DMS79 treated with DMSO at 0.1 percent for 48 hours (cell line): ENCODE measurements at places on chromosomes 2 and 18.

- peak; percentile 41 for DNase-seq
These were observed 26.4 kb upstream of the MSTN start for GRCh38 chr2:190088917-190089316.

- DNase-seq, result no peak
These were observed 92.0 kb downstream of the ASXL3 start for GRCh38 chr18:33670029-33670428.

GRCh38 chr18:70411876-70412435 is 123.1 kb downstream of the SOCS6 start:
- peak; percentile 25 for DNase-seq

- peak; percentile 8 for DNase-seq
These were observed 53.9 kb downstream of the PRKRA start for GRCh38 chr2:178397002-178397605.

DNA sequence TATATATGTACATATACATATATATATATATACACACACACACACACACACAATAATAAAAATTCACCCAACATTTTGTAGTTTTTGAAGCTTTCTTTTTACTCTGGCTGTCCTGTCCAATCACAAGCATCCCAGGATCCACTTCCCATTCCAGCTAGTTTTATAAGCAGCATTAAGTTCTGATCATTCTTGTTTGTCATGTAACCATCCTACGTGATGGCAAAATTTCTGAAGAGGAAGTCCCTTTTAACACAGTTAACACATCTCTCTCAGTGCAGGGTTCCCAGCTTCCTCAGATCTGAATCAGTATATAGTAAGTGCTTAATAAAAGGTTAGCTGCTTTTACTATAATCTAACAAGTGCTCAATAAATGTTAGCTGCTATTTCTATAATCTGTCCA is 26.4 kb downstream of the MYOM1 start:
- DNase-seq, result no peak

DNA sequence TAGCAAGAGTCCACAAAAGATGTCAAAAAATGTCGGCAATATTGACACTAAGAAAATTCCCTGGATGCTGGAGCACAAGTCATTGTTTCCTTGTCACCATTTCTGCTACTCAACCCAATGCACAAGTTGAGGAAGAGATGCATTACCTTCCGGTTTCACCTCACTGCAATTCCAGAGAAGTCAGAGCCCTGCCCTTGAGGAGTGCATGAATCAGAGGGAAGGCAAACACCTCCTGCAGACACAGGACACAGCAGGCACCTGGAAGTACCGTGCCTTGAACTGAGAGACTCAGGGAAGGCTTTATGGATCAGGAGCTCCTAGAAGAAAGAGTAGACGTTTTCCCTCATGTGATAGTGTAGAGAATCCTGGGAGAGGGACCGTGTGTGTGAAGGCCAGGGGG is 62.7 kb upstream of the ARL4C start:
- no peak for DNase-seq

DNA sequence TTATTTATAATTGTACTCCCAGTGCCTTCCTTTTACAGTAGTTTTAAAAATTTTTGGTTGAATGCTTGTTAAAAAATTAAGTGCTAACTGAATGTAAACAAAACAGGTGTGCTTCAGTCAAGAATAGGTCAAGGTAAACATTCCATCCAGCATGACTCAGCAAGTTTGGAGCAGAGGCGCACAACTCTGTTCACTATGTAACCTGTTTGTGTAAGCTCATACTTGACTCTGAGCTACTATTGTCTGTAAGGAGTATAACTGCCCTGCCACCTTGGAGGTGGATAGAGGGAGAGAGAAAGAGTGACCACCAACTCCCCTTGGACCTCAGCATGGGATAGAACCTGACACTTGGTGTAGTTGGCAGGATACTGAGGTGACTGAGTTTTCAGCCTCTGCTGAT is 207.4 kb upstream of the SYT4 start:
- DNase-seq, result no peak

DNA sequence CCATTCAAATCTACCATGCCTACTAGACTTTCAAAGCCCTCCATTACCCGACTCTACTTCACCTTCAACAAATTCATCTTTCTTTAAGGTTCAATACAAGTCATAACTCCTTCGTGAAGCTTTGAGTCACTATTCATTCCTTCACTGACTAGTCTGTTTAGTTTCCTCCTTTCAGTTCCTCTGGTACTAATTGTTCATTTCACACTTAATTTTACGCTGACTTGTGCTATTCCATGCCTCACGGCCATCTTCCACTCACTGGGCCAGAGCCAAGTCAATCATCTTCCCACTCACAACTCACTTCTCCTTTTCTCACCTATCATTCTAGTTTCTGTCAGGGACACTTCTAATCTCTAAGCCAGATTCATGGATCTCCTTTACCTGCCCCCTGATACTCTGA is 136.2 kb downstream of the MTX2 start:
- no peak for DNase-seq

DNA sequence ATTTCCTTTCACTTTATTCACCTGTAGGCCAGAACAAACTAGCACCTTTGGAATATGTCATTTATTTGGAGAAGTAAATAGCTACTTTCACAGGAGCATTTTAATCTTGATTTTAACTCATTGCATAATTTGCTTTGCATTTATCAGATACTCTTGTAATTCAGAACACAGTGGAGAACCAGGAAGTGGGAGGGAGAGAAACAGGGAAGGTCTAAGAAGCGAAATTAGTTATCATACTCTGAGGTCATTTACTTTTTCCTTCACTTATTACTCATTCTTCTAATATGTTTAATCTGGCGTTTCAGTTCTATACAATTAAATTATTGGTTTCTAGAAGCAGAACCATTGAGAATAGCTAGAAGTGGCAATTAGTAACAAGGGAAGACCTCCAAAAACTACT is 20.7 kb downstream of the RBM44 start:
- DNase-seq, result no peak

DNA sequence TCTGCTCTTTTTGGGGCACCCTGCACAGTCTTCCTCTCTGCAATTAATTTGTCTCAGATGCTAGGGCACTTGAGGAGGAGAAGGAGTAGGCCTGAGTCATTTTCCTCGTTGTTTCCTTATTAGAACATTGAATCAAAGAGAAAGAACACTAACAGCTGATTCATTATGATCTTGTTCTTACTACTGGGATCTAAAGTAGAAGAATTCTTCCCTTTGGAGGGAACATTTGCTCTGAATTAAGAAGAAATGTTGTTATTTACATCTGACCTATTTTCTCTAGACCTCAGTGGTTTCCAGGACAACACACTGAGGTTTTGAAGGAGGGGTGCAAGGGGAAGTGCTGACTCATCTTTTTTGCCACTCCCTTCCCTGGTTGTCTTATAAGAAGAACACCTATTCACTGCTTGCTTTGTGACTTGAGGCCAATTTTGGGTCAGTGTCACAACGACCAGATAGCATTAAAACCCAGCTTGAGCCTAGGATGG is 24.3 kb upstream of the STAT1 start:
- DNase-seq, result no peak

DNA sequence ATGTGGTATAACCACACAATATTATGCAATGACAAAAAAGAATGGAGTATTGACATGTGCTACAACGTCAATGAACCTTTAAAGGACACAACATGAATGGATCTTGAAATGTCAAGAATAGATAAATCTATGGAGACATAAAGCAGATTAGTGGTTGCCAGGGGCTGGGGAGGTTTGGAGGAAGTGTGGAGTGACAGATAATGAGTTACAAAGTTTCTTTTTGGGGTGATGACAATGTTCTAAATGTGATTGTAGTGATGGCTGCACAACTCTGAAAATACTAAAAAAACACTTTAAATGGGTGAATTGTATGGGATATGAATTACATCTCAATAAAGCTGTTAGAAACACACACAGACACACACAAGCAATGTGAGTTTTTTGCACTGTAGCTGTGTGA is 37.4 kb upstream of the C1D start:
- DNase-seq, result no peak

DNA sequence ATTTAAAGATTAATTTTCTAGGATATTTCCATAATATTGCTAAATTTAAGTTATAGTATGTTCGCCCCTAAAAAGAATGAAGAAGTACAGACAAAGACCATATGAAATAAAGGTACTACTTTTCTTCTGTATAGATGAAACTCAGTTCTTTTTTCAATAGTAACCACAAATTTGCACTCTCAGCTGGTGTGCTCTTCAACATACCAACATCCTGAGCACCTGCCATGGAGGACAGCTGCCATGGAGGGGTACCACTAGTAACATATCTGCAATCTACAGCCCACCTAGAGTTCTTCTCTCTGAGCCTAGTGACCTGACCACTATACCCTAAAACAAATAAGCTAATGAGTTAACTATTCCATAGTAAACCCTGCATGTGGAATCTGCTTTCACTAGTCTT is 36.8 kb upstream of the ERCC3 start:
- no peak for DNase-seq

DNA sequence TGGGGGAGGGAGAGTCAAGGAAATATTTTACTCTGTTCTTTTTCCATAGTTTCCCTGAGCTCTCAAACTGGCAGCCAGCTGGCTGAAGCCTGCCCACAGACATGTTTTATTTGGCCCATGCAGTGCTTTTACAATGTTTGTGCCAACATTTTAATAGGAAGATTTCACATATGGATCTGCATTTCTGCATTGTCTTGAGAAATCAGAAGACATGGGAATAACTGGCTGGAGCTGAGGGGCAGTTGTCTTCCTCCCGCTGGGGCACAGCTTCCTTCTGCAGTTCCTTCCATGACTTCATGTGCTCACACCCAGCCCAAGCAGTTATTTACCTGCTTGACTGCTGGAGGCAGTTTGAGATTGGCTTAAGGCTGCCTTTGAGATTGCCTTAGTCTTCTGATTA is 74.4 kb downstream of the PLCL1 start:
- no peak for DNase-seq

- no peak for DNase-seq
These were observed 85.9 kb downstream of the CBLN2 start for GRCh38 chr18:72458271-72458670.

DNA sequence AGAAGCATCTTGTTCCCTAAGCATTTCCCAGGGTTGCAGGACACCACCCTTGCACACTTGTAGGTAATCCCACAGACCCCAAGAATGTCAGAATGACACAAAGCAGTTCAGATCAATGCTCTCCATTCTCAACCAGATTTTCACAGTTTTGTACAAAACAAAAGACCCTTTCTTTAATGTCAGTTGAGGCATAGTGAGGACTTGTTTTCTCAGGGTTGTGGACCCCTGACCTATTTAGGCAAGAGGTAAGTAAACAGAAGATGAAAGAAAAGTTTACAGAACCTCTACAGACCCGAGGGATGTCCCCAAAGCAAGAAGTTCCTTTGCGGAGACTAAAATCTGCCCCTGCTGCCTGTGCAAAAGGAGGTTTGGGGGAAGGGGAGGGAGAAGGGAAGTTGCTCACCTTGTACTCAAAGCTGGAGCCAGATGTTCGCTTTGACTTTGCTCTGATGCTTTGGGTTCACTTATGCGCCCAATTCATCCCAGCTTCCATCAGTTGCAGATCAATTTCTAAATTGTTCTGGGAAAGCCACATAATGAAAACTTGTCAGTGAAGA is 635.4 kb downstream of the EPHA4 start:
- DNase-seq, result no peak

- no peak for DNase-seq
These were observed 76.0 kb upstream of the DSG1 start for GRCh38 chr18:31241900-31242409.

DNA sequence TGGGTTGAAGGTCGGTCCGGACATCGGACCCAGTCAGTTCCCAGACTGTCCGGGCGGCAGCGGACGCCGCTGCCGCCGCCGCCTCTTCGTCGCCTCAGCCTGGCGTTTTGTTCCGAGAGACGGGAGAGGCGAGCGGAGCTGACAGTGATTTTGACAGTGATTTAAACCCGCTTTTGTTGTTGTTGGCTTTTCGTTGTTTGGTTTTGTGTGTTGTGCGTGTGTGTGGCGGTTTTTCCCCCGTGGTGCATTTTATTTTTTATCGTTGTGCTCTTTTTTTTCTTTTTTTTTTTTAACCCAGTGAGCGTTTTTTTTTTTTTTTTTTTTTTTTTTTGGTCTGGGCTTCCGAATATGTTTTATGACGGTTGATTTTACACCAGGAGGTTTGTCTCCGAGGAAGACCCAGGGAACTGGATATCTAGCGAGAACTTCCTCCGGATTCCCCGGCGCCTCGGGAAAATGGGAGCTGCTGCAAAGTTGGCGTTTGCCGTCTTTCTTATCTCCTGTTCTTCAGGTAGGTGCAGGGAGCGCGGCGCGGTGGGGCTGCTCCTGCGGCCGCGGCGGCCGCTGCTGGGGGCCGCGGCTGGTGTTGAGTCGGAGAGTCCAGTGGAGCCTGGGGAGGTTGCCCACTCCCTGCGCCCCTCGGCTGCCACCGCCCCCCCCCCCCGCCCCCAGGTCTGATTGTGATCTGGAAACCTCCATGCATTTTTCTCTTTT is at the start of gene ACVR2A:
TSS of gene ACVR2A (plus strand) at position 333 of the 714 bp plus-strand sequence. CDS start at position 457, 124 bp downstream.
- peak; percentile 59 for DNase-seq

GRCh38 chr2:84995826-84996225 is 24.9 kb downstream of the KCMF1 start:
- DNase-seq, result no peak

- DNase-seq, result no peak
These were observed 29.7 kb downstream of the C2orf42 start for GRCh38 chr2:70161069-70161534.

DNA sequence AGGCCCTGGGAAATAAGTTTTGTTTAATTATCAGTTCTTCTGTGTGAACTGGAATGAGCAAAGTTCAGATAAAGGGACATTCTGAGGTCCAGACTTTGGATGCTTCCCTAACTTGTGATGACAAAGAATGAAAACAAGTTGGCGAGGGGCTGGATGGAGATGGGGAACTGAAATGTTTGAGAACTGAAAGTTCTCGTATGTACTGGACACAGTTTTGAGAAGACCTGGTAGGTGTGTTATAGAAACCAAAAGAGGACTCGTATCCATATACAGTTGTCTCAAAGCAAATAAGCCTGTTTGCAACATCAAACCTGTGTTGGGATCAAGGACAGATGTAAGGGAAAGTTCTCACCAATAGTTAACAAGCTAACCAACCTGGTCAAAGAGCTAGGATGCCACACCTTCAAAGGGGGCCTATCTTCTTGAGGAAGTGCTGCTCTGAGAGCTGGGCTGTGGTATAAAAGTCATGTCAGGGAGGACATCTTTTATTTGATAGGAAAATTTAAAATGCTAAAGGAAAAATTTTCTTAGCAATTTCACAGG is at the start of gene UPP2:
TSS of gene UPP2 (plus strand) at position 493 of the 543 bp plus-strand sequence. CDS start 188 bp downstream, outside the sequence.
- no peak for DNase-seq

DNA sequence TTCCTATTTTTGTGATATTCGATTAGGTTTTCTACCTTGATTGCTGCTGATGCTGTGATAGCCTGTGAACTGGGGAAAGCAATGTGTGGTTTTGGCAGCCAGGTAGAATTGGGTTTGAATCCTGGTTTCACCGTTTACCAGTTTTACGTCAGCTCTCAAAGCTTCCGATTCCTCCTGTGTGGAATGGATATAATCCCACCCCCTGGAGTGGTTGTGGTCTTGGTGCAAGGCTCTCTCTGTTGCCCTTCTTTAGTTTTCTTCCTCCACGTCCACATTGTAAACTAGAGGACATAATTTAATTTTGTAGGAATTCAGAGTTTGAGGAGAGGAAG is 45.0 kb downstream of the PHLPP1 start:
- no peak for DNase-seq
